ENCODE measurements at places on chromosomes 3 and 15.

DNA sequence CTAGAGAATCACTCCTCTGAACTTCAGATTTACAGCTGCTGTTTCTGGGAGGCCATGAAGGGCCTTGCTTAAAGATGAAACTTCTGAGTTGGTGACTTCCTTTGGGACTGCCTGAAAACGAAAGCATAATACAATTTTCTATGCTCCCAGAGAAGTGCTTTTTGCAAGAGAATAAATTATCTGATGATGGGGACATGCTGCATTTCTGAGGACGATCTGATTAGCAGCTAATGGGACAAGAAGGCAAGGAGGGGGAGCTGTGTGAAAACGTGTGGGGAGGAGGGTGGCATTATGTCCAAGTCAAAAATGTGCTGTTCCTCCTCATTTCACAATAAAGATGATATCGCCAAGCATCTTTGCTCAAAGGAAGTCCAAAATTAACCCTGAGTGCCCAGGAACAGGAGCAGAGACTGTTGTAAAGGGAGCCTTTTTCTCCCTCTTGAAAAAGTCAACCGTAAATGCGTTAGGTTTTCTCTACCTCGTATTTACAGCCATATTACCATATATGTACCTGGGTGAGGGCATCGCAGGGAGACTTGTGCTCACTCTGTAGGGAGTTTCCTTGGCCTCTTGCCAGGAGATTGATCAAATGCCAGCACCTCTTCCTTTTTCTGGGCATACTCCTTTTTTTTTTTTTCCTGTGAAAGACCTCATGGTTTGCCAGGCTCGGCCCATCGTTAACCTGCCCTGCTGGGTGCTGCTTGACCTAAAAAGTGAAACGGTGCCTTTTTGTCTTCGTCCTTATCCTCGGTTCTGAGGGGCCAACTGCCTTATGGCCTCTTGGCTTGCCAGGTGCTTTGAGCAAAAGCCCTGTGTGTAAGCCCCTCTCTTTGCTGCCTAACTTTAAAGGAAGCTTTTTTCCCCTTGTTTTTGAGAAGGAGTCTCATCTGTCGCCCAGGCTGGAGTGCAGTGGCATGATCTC lies 11.5 kb downstream of the ITPR1 start:
- no peak for DNase-seq

- no peak for DNase-seq
Observed at GRCh38 chr3:68893600-68894239, 38.6 kb downstream of the TAFA4 start.

DNA sequence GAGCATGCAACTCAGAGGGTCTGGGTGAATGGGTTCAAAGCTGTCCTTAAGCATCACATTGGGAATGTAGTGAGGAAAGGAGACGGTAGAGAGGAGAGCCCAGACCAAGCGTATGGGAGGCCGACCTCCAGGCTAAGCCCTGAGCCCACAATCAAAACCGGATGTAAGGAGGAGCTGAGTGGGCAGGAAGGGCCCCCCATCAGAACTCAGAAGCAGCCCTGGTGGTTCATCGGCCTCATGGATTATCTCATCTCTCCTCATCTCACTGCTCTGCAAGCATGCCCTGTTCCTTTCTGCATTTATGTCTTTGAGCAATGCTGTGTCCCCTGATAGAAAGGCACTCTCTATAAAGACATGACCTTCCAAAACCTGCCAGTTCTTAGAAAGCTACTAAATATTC lies 6.2 kb downstream of the HDC start:
- DNase-seq, result no peak

- no peak for DNase-seq
Observed at GRCh38 chr3:127441764-127442163, 148.8 kb downstream of the TPRA1 start.

GRCh38 chr3:129476586-129476985 lies 36.6 kb downstream of the IFT122 start:
- no peak for DNase-seq

GRCh38 chr3:136334209-136334608 lies 84.1 kb downstream of the PCCB start:
- DNase-seq, result no peak

- DNase-seq, result no peak
Observed at GRCh38 chr3:120177707-120178306, 83.6 kb upstream of the GSK3B start.

GRCh38 chr3:187618722-187619121 lies 51.5 kb downstream of the SST start:
- DNase-seq, result no peak

GRCh38 chr3:60743631-60744164 lies 507.6 kb downstream of the FHIT start:
- no peak for DNase-seq

- DNase-seq, result no peak
Observed at GRCh38 chr15:74451322-74451721, 9.6 kb downstream of the UBL7 start.

GRCh38 chr3:43909149-43909548 lies 218.4 kb downstream of the ABHD5 start:
- no peak for DNase-seq

GRCh38 chr15:51751697-51752683 lies 593 bp downstream of the TMOD2 start:
- DNase-seq, result no peak

GRCh38 chr3:4838621-4839022 lies 140.6 kb upstream of the BHLHE40 start:
- no peak for DNase-seq

DNA sequence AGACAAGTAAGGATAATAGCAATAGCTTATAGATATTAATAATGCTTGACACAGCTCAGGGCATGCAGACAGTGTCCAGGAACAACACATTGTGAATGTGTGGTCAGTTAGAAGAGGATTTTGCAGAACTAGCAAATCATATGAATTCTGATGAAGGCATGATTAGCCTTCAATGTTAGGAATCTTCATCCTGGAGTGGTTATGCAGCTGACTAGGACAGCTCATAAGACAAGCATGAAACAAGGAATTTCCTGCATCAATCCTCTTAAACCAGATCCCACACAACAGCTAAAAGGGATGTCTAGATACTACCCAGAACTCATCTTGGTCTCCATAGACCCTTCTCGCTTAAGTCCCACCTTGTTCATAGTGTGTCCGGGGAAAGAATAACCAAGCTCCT lies 499.0 kb upstream of the ATP11B start:
- DNase-seq, result no peak

GRCh38 chr15:59255680-59256336 lies 49.2 kb downstream of the LDHAL6B start:
- DNase-seq, result no peak

GRCh38 chr3:32469151-32469874 lies 33.3 kb downstream of the CMTM6 start:
- no peak for DNase-seq

GRCh38 chr3:130990282-130990681 lies 36.3 kb downstream of the ASTE1 start:
- no peak for DNase-seq

GRCh38 chr15:25849157-25849921 lies 13.8 kb downstream of the ATP10A start:
- no peak for DNase-seq

DNA sequence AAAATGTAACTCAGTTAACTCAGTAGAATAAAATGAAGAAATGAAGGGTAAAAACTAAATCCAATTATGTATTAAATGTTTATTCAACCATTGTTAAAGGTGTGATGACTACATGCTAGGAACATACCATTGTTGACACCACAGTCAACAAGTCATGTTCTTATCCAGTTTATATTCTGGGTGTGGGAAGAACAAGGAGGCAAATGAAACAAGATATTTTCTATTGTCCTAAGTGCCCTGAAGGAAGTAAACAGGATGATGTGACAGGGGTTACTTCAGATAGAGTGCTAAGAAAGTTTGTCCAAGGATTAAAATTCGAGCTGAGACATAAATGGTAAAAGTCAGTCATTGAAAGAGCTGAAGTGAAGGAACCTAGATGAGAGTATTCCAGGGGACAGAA lies 13.1 kb downstream of the AP3S2 start:
- DNase-seq, result no peak

DNA sequence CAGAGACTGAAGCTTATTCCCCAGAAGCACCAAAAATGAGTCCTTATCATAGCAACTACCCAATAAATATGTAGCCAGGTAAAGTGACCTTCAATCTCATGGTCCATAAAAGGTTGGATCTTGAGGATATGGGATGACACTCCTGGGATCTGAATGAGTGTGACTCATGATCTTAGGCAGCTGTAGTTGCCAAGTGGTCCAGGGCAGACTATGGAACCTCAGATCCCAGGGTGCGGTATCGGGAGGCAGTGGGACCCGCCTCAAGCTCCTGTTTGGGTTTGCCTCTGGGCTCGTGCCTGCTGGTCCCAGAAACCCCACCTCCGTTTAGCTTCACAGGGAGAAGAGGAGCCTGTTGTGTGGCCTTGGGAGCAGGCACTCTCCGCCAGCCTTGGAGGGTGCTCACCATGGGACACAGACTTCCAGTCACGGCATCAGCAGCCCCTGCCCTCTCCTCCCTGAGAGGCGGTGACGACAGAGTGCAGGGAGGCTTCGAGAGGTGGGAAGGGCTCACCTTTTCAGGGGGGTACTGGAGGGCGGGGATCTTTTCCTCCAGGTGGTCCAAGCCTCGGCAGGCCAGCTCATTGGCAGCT lies 8.1 kb downstream of the PLIN1 start:
- no peak for DNase-seq

DNA sequence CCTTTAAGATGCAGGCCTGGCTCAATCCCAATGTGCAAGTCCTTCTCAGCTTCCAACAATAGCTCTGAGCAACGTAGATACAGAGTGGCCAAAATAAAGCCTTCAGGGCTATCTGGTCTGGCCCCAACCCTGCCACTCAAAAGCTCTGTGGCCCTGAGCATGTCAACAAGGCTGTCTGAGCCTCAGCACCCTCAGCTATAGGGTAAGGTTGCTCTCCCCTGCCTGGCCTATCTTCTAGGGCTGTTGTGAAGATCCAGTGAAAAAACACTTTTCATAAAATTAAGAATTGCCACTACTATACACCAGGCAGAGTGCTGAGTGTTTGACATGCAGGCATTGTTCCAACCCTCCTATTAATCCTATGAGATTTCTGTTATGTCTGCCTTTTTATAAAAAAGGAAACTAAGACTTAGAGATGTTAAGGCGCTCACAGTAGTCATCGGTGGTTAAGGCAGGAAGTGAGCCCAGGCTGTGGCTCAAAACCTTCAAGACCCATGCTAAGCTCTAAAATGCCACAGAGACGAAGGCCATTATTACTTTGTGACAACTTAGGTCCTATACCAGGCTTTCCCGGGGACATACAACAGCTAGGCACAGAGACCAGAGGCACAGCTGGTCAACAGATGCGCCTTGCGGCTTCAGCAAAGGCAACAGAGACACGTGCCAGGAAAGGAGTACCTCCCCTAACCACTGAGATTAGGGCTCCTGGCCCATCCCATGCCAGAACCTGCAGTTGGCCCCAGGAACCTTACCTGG lies 5.1 kb downstream of the POLG start:
- no peak for DNase-seq

GRCh38 chr3:126963261-126964190 lies 19.4 kb upstream of the PLXNA1 start:
- no peak for DNase-seq

GRCh38 chr3:176032043-176032442 lies 1165.2 kb downstream of the TBL1XR1 start:
- no peak for DNase-seq

DNA sequence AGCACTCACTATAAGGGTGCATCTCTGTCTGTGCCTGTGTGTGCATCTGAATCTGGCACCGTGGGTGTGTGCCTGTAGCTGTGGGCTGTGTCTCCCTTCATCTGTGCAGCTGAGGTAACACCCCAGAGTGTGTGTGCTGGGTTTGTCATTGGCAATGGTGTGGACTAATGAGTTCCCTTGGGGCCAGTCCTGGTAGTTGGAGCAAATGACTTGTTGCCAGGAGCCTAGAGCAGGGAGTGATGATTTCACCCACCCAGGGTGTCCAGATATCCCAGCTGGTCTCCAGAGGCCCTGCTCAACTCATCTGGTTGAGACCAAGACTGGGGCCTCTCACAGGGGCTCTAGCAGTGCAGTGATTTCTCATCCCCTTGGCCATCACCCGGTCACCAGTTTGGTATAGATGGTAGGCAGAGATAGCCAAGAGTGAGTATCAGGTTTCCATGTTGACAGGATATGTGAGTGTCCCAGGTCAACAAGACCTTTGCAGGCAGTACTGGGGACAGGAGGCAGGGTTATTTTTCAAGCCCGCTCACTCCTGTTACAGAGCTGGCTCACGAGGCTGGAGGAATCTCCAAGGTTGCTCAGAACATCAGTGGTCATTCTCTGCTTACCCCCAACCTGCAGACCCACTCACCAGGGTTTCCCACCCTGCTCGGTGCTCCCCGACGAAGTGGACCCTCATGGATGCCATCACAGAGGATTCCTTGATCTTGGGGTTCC lies 4.1 kb upstream of the HDAC11 start:
- no peak for DNase-seq

- no peak for DNase-seq
Observed at GRCh38 chr3:24688446-24689148, 193.9 kb upstream of the THRB start.

DNA sequence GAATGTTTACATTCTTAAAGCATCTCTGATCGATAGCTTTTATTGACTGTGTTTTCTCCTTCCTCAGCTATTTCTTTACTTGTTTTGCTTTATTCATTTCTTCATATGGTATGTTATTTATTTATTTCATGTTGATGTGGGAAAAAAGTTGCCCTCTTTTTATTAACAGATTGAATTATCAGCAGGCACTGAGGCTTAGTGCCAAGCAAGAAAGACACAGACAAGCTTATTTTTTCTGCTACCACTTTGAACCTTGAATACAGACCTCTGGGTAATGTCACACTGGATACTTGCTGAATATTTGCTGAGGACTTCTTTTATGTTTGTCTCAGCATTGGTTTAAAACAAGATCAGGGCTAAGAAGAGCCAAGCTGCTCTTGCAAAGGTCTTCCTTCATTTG lies 162.0 kb upstream of the CNTN6 start:
- DNase-seq, result no peak

DNA sequence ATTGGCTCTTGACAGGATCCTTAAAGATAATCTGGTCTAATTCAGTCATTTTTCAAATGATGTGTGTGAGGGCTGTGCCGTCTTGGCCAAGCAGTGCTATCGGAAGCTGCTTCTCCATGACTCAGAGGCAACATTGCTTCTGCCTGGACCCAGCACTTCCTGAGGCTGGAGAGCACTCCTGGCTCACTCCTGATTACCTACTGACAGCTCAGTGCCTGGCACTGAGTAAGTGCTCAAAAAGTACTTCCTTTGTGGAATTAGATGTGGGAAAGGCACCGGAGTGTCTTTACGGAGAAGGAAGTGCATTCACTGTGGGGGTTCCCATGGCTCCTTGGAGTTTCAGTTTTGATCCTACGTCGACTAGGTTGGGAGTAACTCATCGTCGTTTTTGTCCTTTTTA lies 86.9 kb upstream of the UBE3A start:
- DNase-seq, result no peak

GRCh38 chr15:66850078-66850991 lies 148.3 kb downstream of the SMAD6 start:
- no peak for DNase-seq

GRCh38 chr3:84946240-84946639 lies 12.5 kb upstream of the CADM2 start:
- DNase-seq, result no peak

GRCh38 chr3:33704891-33705290 lies 13.2 kb downstream of the CLASP2 start:
- no peak for DNase-seq

GRCh38 chr3:126511291-126511690 lies 6.3 kb downstream of the UROC1 start:
- no peak for DNase-seq

- DNase-seq, result no peak
Observed at GRCh38 chr15:64515825-64516224, 55.4 kb downstream of the ZNF609 start.

All from stimulated activated CD8-positive, alpha-beta memory T cell treated with anti-CD3 and anti-CD28 coated beads, Interleukin-7, amount 100 ng/mL, for 24 hours (primary cell).